ENCODE measurements at places on chromosomes 1 and 21.

- DNase-seq: no peak
These were observed 93.8 kb downstream of the ZFYVE9 start for GRCh38 chr1:52235646-52236045.

- DNase-seq: no peak
These were observed 2.9 kb upstream of the KLHDC9 start for GRCh38 chr1:161095230-161095629.

DNA sequence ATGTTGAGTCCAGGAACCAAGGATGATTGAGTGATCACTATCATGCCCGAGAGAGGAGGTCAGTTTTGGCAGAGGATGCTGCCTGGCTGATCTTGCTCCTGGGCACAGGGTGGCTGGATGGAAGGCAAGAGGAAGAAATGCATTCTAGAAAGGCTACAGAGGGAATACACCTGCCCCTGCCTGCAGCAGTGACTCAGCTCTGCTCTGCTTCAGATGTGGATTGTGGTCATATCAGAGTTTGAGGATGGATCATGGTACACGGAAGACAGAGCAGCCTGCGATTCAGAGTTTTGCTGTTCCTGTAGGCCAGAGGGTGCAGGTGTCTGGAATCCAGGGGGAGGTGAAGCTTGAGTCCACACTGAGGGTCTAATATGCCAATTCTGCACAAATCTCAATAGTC is 37.2 kb downstream of the PCP4 start:
- no peak for DNase-seq

- no peak for DNase-seq
These were observed 6.1 kb downstream of the ST6GALNAC3 start for GRCh38 chr1:76080552-76081079.

GRCh38 chr21:28624626-28625025 is 368.1 kb downstream of the LTN1 start:
- DNase-seq: no peak

Data from midbrain (tissue), 1 donor.